ENCODE measurements at places on chromosomes 6 and 20.
A peak's percentile ranks its signal among the peaks of the same experiment; 100 is the strongest.

GRCh38 chr20:20549267-20549612 is 163.2 kb downstream of the RALGAPA2 start:
- DNase-seq, result no peak

DNA sequence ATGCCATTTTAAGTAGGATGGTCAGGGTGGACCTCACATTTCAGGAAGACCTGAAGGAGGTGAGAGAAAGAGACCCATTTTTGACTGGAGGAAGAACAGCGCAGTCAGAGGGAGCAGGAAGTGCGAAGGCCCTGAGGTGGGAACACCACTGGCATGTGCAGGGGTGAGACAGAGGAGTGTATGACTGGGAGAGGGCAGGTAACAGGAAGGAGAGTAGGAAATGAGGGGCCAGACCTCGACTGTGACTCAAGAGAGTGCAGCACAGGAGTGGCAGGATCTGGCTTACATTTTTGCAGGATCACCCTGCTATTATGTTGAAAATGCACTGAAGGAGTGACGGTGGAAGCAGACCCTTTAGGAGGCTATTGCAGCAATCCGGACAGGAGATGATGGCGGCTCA is 117.7 kb upstream of the CDYL start:
- no peak for DNase-seq

GRCh38 chr20:25042531-25043498 is 15.1 kb downstream of the ACSS1 start:
- no peak for DNase-seq

- no peak for DNase-seq
These were observed 79.4 kb upstream of the PRSS16 start for GRCh38 chr6:27168108-27168507.

GRCh38 chr6:150651808-150652470 is 52.3 kb downstream of the PLEKHG1 start:
- no peak for DNase-seq

DNA sequence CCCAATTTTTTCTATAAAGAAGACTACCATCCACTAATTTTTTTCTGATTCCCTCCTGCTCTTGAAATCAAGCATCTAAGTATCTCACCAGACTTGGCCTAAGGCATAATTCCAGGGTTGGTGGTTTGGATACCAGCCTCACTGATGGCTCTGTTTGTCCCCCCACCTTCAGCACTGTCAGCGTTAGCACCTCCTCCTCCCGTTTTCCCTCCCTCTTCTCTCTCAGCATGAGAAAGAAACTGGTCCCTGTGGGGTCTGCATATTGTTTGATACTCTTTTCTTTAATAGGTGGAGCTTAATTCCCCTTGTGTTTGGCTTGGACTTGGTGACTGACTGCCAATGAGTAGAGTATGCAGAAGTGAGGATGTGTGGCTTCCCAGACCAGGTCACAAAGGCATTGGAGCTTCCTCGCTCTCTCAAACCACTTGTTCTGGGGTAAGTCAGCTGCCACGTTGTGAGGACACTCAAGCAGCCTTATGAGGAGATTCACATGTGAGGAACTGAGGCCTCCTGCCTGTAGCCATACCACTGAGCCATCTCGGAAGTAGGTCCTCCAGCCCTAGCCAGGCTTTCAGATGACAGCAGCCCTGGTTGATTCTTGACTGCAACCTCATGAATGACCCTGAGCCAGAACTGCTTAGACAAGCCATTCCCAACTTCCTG is 65.2 kb downstream of the RIOK1 start:
- no peak for DNase-seq

GRCh38 chr6:121582262-121582661 is 146.8 kb downstream of the GJA1 start:
- no peak for DNase-seq

- DNase-seq, result no peak
These were observed 772 bp downstream of the SESN1 start for GRCh38 chr6:109093732-109094415.

GRCh38 chr6:24513602-24514001 is 18.8 kb downstream of the ALDH5A1 start:
- DNase-seq, result no peak

- DNase-seq, result no peak
These were observed 76.6 kb upstream of the CCDC167 start for GRCh38 chr6:37576336-37576737.

DNA sequence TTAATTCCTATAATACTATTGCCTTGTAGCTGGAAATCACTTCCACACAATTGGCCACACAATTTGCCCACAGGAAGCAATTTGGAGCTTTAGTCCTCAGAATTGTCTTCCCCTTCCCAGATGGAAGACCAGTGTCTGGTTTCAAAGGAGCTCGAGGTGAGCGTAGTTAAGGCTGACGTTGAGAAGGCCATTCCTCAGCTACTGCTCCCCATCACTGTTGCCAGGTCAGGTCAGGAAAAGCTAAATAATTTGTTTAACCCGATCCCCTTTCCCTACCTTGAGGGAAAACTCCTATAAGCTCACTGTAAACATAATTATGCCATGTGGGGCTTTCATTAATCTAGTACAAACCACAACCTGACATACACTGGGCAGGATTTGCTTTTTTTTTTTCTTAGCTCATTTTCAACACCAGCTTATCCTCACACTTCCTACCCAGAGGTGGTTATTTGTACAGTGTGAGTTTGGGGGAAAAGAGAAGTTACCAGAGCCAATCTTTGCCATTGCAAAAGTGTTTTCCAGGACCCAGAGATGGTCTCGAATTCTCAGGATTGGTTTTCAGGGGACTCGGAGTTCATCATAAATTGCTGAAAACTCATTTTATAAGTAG is 242.7 kb downstream of the CLIC5 start:
- no peak for DNase-seq

DNA sequence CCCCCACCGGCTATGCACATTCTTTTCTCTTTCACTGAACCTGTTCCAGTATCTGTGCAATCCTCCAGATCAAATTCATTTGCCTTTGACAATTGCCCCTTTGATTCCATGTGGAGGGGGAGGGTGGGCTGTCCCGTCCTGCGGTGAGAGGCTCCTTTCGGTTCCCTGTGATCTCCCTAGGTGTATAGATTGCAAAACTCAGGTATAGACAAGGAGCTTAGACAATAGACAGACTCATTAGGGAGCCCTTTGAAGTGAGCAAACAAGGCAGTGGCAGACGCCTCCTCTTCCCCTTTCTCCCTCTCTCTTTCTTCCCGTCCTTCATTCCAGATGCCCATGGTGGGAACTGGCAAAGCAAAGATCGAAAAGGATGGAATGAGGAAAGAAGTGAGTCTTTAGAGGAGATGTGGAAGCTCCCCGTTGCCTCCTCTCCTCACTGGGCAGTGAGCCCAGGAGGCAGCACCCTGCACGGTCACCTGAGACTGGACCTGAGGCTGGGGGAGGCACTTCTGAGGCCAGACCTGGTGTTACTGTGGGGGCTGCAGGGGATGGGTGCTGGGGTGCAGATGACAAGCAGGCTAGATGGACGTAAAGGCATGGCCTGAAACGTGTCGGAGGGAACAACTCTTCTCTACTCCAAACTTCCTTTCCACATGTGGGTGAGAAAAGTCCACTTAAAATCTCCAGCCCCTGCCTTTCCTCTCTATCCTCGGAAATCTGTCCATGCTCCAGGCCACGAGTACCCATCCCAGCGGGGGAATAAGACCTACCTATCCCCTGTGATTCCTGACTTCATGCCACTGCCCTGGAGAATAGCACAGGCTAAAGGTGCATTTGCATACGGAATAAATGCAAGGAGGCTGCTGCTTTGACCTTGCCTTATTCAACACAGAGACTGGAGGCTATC is 256.6 kb upstream of the FOXQ1 start:
- DNase-seq, result no peak

GRCh38 chr20:54290636-54291035 is 82.7 kb downstream of the PFDN4 start:
- no peak for DNase-seq

DNA sequence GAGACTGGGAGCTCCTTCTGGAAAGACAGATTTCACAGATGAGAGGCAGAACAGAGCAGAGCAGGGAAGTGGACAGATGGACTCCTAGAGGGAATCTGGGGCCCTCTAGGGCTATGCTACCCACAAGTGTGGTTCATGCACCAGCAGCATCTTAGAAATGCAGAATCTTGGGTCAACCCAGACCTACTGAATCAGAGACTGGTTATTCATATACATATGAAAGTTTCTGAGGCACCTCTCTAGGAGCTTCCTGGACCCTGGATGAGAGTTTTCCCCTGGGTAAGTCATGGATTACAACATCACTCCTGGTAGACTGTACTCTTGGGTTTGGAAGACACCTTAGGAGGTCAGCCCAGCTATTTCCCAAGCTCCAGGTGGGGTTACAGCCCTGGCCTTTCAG is 55.4 kb upstream of the SAYSD1 start:
- DNase-seq, result no peak

GRCh38 chr6:105835373-105835772 is 250.8 kb upstream of the PRDM1 start:
- no peak for DNase-seq

- no peak for DNase-seq
These were observed 33.6 kb upstream of the ANGPT4 start for GRCh38 chr20:949717-950116.

- peak; percentile 67 for DNase-seq
These were observed at the start of gene DLK2 for GRCh38 chr6:43455531-43456428. DLK2 (minus strand) TSS chr6:43455548; CDS start chr6:43454825, 723 bp downstream.

DNA sequence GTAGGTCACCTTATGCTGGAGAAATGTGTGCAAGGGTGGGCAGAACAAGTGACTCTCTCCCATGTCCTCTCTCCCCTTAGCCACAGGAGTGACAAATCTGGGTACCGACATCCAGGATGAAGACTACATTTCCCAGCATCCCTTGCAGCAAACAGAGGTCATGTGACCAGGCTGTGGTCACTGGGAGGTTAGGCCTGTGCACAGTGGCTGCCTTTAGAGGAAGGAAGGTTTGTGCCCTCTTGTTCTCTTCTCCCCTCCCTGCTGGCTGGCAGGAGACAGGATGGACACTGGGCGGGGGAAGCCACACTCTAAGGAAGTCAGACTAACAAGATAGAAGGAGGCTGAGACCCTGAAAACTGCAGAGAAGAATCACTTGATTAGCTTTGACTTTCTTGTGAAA is 360.2 kb downstream of the PREX1 start:
- no peak for DNase-seq

DNA sequence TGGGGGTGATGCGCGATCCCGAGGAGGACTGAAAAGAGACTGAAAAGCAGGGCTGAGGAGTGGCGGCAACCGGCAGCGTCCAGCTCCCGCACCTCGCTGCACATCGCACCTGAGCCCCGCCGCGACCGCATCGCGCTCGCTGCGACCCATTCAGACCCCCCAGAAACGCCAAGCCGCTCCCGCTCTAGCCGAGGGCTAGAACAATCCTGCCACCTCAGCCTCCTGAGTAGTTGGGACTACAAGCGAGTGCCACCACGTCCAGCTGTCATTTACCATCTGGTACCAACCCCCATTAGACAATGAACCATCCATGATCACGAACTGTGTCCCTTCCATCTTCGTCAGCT is 33.2 kb downstream of the HLA-A start:
- no peak for DNase-seq

DNA sequence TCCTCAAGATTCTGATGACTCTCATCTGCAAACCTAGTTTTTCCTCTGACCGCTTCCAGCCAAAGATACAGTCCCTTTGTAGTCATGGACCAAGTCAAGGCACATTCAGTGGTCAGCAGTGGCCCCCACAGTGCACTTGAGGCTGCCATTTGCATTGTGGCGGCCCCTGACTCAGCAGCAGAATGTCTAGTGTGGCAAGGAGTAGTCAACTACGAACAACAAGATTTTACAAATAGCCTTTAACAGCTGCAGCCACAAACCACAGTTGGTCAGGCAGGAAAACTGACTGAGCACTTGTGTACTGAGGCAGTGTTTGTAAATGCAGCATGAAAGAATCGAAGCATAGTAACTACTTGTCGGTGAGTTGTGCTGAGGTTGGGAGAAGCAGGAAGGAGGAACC is 49.6 kb downstream of the SLC2A12 start:
- DNase-seq, result no peak

DNA sequence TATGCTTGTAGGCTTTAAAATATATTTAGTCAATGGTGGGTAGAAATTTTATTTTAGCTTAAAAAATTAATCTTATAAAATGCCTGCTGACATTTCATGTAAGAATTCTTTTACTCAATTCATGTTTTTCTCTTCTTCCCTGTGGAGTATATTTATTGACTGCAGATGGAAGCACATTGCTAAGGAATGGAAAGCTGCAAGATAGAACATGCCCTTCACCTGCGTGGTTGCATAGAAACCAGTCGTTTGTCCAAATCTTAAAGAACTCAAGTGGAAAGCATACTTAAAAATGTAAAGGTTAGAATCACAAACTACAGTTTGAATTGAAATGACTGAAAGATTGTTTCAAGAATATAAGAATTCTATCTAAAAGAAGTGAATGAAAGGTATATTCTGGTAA is 30.7 kb downstream of the C6orf163 start:
- DNase-seq, result no peak

DNA sequence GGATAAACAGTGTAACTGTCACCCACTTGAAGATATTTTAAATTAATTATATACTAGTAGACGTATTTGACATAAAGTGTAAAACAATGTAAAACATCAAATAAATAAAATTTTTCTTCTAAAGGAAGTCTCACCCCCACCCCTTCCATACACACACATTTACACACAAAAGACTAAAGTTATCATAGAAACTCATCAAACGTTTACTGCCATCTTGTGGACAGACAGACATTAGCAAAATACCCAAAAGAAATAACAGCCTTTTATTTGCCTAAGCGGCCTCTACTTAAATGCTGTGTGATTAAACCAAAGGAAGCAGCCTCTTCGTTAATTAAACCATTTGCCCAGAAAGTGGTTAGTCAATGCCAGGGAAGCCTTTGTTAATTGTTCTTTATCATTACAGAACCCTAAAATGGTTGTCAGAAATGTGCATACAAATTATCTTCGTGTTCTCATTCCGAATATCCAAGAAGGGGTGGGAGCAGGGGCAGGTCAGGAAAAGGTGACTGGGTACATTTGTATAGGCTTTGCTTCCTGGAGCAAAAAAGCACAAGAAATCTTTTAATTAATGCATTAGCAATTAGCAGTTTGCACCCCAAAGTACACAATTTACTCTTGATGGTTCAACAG is 176.2 kb upstream of the SASH1 start:
- no peak for DNase-seq

DNA sequence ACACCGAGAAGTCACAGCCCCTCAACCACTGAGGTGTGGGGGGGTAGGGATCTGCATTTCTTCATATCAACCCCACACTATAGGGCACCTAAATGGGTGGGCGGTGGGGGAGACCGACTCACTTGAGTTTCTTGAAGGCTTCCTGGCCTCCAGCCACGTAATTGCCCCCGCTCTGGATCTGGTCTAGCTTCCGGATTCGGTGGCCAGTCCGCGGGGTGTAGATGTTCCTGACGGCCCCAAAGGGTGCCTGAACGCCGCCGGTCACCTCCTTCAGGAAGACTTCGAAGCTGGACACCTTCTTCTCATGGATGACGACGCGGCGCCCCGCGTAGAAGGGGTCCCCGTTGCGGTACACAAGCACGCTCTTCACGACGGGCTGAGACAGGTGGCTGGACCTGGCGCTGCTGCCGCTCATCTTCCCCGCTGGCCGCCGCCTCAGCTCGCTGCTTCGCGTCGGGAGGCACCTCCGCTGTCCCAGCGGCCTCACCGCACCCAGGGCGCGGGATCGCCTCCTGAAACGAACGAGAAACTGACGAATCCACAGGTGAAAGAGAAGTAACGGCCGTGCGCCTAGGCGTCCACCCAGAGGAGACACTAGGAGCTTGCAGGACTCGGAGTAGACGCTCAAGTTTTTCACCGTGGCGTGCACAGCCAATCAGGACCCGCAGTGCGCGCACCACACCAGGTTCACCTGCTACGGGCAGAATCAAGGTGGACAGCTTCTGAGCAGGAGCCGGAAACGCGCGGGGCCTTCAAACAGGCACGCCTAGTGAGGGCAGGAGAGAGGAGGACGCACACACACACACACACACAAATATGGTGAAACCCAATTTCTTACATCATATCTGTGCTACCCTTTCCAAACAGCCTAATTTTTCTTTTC is at the start of gene DCDC2:
Gene DCDC2 (minus strand): TSS at position 724 of the 883 bp plus-strand sequence. CDS start 309 bp downstream, at position 415.
- peak; percentile 17 for DNase-seq
